Suppressor macrophage (primary cell): ENCODE measurements at places on chromosomes 5 and 9.

GRCh38 chr5:143409926-143410325 lies 6.4 kb upstream of the NR3C1 start:
- no peak for DNase-seq

DNA sequence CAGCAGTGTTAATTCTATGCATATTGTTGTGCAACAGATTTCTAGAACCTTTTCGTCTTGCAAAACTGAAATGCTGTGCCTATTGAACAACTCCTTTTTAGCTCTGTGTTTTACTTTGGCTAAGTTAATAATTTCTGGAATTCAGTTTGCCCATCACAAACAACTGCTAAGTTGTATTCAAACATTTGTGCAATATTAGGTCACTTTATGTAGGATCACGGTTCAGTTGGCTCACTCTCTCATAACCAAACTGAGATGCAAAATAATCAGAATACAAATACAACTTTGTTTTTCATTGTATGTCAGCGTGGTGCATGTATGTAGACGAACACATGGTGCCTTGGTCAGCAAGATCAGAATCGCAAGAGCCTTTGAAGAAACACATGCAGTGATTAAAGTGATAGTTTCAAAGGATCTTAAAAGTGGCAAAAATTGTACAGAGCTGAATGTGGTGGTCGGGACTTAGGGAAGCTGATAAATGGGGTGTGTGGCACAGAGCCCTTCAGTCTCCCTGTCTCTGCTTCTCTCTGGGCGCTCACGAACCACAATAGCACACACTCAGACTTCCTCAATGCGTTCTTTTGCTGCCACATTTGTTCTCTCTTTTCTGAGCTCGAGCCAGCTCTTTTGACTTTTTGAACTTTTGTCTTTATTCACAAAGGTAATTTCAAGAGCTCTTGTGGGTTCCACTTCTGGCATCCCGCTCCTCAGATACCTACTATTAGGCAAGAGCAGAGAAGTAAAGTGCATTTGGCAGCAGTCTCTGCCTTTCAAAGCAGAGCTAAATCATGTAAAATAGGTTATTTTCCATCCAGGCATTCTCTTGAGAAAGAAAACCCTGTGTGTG lies 112.4 kb upstream of the CTSL start:
- DNase-seq = peak; percentile 70

DNA sequence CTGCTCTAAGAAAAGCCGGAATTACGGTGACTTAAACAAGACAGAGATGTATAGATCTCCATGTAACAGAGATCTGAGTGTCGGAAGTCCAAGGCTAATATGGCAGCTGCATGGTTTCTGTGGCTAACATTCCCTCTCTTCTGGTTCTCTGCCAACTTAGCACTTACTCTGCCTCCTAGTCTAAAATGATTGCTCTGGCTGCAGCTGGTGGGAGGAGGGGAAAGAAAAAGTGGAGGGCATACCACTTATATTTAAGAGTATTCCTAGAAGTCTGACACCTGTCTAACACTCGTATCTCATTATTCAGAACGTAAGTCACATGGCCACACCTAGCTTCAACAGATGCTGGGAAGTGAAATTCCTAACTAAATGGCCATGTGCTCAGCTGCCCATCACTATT lies 551.5 kb upstream of the TLE4 start:
- no peak for DNase-seq

DNA sequence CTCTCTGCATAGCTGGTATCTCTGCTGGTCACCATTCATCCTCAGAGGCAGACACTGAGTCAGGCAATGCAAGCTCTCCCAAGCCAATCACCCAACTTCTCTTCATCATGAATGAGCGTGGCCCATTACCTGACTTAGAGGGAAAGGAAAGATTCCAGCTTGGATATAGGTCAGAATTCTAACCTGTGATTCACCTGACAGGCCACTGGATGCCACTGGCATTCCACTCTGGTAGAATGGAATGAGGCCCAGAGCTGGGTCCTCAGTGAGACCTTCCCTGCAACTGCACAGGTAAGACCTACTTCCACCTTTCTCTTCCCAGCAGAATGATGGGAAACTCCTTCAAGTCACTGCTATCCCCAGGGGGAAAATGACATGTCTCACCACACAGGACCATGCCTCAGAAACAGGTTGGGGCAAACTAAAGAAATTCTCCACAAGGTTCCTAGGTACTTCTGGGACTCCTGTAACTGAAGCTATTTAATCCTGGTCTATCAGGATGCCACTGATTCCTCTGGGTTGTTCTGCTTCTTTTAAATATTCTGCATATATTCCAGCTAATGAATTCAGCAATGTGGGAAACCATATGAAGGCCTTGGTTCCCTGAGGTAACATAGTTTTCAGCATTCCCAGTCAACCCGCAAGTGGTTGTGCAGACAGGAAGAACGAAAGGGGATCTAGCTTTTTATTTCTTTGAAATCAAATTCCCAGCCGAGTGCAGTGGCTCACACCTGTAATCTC lies 62.0 kb downstream of the SUSD1 start:
- no peak for DNase-seq

GRCh38 chr5:171989946-171990712 lies 16.3 kb downstream of the FBXW11 start:
- peak; percentile 46 for DNase-seq

- DNase-seq = no peak
Measured at GRCh38 chr5:93477816-93478215, 103.2 kb downstream of the NR2F1-AS1 start.

DNA sequence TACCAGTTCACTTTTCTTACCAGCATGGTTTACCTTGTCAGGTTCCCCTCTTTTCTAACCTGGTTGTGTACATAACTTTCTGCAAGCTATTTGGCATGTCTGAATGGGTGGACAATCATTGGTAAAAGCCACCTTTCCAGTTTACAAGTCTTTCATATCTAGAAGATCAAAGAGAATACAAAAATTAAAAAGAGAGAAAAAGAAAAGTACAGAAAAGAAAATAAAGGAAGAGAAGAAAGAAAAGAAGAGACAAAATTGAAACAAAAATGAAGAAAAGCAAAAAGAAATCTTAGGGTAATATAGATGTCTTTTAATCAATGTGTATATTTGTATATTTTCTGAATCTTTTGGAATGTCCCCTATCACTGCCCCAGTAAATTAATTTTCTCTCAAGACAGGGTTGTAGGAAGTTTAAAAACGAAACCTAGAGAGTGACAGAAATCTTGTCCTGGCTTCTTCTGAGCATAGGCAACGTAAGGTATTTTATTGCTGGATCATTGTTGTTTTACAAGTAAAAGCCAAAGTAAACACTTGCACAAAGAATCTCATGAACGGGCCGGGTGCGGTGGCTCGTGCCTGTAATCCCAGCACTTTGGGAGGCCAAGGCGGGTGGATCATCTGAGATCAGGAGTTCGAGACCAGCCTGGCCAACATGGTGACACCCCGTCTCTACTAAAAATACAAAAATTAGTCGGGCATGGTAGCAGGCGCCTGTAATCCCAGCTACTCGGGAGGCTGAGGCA lies 98.7 kb upstream of the IFNE start:
- no peak for DNase-seq

GRCh38 chr5:123036391-123037103 lies at the start of gene PPIC:
Gene PPIC (minus strand): TSS chr5:123036725. CDS start chr5:123036625, 100 bp downstream.
- DNase-seq = peak; percentile 55

GRCh38 chr5:44842496-44843282 lies 33.9 kb downstream of the MRPS30 start:
- DNase-seq = no peak

DNA sequence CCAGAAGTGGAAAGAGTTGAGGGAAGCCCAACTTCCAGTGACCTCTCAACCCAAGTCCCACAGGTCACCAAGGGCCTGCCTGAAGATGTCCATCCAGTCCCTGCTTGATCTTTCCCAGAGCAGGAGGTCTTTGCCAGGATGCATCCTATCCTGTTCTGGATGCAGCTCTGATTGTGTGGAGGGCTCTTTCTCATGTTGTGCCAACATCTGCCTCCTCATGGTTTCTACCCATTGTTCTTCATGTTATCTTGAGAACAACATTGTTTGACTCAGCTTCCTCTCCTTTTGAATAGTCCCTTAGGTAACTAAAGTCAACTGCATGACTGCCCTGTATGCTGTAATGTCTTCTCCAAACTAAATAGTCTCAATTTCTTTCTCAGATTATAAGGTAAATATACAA lies 169.3 kb downstream of the CCDC192 start:
- DNase-seq = no peak

GRCh38 chr5:95826949-95827891 lies 4.7 kb upstream of the GLRX start:
- DNase-seq = peak; percentile 56

GRCh38 chr5:122924203-122924602 lies 78.8 kb downstream of the SNX24 start:
- DNase-seq = no peak

- no peak for DNase-seq
Measured at GRCh38 chr9:20095430-20096092, 306.7 kb upstream of the SLC24A2 start.

DNA sequence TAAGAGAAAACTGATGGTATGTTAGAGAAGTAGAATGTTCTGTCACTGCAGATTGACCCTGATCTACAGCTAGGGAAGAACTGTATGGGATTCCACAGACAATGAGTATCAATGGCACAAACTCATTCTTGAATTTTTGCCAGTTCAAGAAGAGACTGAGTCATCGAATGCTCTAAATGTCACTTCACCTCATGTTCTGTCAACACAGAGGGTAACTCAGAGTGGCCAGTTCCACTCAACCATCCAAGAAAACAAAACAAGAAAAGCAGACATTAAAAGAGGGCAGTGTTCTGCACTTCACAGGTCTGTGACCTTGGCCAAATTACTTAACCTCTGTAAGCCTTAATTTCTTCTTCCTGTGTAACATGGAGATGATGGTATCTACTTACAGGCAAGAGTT lies 132.2 kb upstream of the HMHB1 start:
- no peak for DNase-seq

- DNase-seq = no peak
Measured at GRCh38 chr9:135047521-135047920, 39.9 kb upstream of the OLFM1 start.

- no peak for DNase-seq
Measured at GRCh38 chr9:124251204-124251603, 6.5 kb upstream of the NEK6 start.

DNA sequence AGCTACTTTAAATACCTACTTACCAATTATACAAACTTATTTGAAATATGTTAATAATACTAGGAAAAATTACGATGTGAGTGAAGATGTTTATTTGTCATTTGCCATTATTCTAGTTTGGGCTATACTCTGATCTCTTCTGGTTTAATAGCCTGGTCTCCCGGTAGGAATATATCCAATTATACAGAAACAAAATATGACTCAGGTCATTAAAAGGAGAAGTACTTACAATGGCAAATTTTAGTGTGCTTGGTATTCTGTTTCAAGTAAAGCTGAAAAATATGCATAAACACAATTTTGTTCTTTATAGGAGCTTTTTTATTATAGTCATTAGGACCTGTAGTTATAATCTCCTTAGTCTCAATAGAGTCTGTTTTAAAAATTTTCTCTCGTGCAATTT lies 176.8 kb downstream of the SLCO4C1 start:
- no peak for DNase-seq

DNA sequence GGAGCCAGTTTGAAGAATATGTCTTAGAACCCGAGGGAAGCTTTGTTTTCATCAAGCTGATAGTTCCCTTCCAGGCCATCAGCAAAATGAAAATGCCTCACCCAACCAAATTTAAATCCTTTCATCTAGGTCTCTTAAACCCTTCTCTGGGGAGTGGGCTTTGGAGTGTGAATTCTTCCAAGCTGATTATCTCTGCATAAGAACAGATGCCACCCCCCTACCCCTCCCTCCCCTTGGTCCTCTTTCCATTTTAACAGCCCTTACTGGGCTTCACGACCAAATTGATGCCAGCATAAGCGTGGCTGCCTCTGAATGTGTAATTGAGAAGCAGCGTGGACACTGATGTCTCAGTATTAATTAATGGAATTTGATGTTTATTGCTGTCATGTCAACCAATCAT lies 509.7 kb upstream of the CLINT1 start:
- no peak for DNase-seq

GRCh38 chr9:127755061-127756060 lies 20.3 kb upstream of the TOR2A start:
- no peak for DNase-seq

GRCh38 chr9:127035948-127036347 lies 86.5 kb downstream of the ANGPTL2 start:
- no peak for DNase-seq

- peak; percentile 57 for DNase-seq
Measured at GRCh38 chr9:96163161-96163560, 138.8 kb downstream of the HSD17B3 start.

DNA sequence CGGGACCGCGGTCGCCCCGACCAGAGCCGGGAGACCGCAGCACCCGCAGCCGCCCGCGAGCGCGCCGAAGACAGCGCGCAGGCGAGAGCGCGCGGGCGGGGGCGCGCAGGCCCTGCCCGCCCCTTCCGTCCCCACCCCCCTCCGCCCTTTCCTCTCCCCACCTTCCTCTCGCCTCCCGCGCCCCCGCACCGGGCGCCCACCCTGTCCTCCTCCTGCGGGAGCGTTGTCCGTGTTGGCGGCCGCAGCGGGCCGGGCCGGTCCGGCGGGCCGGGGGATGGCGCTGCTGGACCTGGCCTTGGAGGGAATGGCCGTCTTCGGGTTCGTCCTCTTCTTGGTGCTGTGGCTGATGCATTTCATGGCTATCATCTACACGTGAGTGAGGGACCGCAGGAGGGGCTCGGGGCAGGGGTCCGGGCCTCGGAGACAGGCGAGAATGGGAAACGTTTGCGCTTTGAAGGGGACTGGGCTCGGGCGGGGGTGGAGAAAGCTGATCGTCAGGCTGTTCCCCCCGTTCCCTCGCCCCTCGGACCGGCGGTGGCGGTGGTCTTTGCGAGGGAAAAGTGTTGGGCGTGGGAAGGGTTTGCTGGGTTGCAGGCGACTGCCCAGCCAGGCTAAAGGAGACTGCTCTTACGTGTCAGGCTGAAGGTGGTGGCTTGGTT lies 457 bp downstream of the UGCG start:
- peak; percentile 34 for DNase-seq

GRCh38 chr5:124706051-124706450 lies 40.4 kb downstream of the ZNF608 start:
- DNase-seq = no peak

GRCh38 chr9:74407166-74407565 lies 90.0 kb upstream of the RORB start:
- DNase-seq = no peak

GRCh38 chr9:4079346-4079745 lies 220.5 kb downstream of the GLIS3 start:
- no peak for DNase-seq

DNA sequence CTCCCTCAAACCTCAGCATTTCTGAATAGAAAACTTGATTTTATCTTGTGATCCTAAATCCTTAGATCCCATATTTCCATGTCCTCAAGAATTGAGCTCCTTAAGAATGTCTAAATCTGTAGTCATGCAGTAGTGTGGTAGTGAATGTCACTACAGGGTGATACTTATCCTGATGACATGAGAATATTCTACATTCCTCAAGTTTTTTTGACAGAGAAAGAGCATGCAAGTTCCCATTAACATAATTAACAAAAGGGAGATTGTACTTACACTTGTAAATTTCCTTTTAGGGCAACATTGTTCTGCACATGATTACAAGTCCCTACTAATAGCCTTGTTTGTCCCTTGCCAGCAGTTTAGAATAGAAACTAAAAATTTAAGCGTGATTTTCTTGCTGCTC lies 352.3 kb downstream of the PTPRD start:
- DNase-seq = no peak
